Eye (tissue), 1 donor: ENCODE measurements at places on chromosomes 5 and 9.
A peak's percentile ranks its signal among the peaks of the same experiment; 100 is the strongest.

GRCh38 chr5:56862909-56863308, 46.5 kb upstream of the SETD9 start:
- DNase-seq, result no peak

DNA sequence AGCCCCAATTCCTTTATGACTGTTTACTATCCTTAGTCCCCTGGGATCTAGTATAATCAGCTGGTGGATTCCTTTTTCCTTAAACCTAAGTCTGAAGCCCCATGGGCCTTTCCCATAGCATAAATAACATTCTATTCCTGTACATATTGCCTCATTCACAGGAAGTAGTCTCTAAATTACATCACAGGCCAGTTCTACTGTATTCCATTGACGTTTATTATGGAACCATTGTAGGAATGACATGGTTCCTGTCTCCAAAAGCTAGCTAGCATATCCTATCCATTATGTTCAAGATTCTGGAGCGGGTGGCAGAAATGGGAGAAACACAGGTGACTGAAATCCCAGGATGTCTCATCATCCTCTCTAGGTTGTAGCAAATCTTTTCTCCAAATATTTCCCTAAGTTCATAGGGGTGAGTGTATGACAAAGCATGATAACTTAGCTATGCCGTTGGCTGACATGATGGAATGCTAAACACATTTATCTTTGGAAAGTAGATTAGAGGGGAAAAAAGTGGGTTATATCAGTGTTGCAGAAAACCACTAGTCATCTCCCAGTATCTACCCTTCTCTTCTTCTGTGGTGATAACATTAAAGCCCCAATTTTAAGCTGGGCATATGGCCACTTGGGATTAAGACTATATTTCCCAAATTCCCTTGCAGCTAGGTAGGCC, 140.1 kb downstream of the FGF1 start:
- DNase-seq, result no peak

DNA sequence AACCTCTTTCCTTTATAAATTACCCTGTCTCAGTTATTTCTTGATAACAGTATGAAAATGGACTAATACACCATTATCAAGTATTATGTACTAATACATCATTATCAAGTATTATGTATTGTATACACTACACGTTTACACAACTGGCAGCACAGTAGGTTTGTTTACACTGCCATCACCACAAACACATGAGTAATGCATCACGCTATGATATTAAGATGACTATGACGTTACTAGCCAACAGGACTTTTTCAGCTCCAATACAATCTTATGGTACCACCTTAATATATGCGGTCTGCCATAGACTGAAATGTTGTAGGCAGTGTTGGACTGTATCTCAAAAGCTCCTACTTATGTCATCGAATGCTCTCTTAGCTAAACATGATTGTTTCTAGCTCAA, 28.2 kb downstream of the PRELID2 start:
- DNase-seq, result no peak

- no peak for DNase-seq
Measured at GRCh38 chr5:61626639-61627282, 294.7 kb downstream of the ZSWIM6 start.

DNA sequence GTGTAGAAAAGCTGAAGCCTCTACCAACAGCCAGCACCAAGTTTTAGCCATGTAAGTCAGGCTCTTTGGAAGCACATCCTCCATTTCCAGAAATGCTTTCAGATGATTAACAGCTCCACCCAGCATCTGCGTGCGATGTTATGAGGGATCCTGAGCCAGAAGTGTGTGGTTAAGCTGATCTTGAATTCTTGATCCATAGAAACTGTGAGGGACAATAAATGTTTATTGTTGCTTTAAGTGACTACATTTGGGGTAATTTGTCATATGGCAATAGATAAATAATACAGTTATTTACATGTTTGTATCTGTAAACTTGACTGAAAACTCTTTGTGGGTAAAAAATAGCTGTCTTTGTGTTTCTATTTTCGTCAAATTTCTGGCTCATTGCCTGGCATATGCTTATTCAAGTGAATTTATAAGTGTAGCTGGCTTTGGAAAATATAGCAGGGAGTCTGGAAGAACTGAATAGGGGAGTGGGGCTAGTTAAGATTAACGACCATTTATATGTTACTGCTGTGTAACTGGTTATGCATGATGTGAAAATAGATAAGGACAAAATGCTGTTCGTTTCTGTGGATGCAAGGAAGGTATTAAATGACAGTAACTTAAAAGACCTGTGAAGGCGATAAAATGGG, 234.1 kb downstream of the LRRC70 start:
- DNase-seq, result peak; percentile 34

DNA sequence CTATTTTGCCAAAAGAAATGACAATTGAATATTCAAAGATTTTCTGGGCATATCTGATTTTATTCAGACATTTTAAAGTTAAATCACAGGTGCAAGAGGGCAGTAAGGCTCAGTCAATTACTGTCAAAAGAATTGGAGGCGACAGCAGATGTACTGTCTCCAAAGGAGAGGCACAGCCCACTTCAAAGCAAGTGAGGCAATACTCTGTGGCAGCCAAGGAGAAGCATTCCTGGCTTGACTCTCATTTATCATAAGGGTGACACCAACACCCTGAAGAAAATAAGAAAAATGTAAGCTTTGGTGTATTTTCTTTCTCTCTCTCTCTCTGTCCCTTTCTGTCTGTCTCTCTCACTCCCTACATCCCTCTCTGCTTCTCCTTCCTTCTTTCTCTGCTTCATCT, 93.3 kb downstream of the SVEP1 start:
- no peak for DNase-seq

DNA sequence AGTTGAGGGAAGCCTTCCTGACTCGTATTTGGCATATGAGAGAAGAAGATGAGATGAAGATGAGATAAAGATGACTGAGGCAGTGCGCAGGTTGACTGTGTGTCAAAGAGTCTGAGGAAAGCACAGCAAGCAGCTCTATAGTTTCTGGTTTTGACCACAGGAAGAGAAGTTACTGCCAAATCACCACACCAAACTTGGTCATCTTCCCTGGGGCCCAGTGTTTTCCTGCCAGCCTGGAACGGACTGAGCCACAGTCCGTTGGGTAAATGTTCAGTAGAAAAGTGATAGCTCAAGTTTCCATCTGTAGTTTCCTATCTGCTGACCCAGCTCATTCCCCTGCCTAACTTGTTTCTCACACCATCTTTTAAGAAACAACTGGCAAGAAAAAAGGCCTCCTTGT, 80.7 kb upstream of the ADAMTS19 start:
- DNase-seq, result no peak

DNA sequence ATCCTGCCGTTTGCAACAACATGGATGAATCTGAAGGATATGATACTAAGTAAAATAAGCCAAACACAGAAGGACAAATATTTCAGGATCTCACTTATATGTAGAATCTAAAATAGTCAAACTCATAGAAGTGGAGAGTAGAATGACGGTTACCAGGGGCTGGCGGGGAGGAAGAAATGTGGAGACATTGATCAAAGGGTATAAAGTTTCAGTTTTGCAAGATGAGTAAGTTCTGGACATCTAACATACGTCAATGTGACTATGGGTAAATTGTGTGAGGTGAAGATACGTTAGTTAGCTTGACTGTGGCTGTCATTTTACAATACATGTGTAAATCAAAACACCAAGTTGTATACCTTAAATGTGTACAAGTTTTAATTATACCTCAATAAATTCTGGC, 200.3 kb downstream of the SNX18 start:
- DNase-seq, result no peak
